SK-N-SH treated with all-trans-retinoic acid at 6 μM for 48 hours (cell line): ENCODE measurements at places on chromosomes 12 and 14.

DNA sequence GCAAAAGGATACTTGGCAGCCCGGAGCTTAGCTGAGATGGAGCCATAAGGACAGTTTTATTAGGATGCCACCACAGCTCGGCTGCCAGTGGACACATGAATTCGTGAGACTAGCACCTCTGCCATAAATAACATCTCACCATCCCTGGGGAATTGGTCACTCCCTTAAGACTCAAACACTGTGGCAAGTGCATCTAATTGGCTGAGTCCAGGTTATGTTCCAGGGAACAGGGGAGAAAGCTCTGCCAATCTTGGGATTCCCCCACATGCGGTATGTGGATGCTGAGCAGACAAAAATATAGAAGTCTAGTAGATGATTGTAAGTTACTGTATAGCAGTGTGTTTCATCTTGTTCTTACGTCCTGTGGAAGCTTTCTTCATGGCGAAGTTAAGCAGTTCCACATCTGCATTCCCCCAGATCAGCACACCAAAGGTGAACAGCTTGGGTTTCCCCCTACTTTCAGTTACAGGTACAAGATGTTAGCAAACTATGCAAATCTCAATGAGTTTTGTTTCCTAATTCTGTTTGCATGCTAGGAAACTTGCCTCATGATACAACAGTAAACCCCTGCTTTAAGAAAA lies 131.1 kb downstream of the ETV6 start:
- ATAC-seq: no peak

DNA sequence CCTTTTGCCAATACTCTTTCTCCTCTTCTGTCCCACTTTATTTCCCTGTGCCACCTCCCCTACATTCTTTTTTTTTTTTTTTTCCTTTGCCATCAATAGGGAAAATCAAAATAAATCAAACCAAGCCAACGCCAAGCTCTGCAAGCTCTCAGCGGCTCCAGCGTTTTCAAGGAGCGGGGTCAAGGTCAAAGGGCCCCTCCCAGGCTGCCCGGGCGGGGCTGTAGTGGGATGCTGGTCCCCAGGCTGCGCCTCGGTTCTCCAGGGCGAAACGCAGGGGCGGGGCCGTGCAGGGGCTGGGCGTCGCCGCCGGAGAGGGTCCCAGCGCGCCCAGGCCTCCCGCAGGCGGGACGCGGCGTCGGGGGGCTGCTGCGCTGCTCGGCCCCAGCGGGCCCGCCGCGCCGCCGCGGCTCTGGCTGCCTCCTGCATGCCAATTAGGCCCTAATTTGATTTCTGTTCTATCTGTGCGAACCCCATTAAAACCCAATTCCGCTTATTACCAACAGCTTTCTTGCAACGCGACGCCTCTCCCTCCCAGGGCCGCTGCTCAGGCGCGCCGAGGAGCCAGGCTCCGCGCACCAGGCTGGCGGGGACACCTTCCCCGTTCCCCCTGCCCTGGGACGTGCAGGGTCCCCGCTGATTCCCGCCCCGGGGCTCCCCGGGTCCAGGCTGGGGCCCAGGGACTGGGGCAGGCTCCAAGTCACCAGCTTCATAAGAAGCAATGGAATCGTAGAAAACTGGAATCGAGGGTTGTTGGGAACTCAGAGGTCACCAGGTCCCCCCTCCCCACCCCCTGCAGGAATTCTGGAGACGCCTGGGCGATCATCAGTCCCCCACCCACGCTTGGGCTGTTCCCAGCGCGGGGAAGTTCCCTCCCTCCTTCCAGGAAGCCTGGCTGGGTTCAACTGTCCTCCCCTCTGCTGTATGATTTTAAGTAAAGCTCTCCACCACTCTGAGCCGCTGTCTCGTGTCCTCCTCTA lies 50.7 kb upstream of the MAP1LC3B2 start:
- ATAC-seq: peak; percentile 19; the same call in 2 of the 3 replicates

GRCh38 chr12:43816168-43816567 lies 10.1 kb upstream of the TWF1 start:
- no peak for ATAC-seq

GRCh38 chr12:67929384-67929772 lies 59.9 kb upstream of the IFNG-AS1 start:
- no peak for ATAC-seq

GRCh38 chr14:61599942-61600341 lies 95.4 kb upstream of the HIF1A start:
- ATAC-seq: no peak

GRCh38 chr14:50792634-50793068 lies 38.3 kb downstream of the NIN start:
- no peak for ATAC-seq

- ATAC-seq: no peak
Observed at GRCh38 chr12:108757856-108758255, 26.5 kb upstream of the CORO1C start.

- ATAC-seq: no peak
Observed at GRCh38 chr14:91606851-91607250, 96.7 kb upstream of the PPP4R3A start.

GRCh38 chr14:50828721-50829488 lies 2.1 kb downstream of the NIN start:
- no peak for ATAC-seq

GRCh38 chr14:28141662-28142061 lies 624.9 kb upstream of the FOXG1 start:
- ATAC-seq: no peak

GRCh38 chr12:11580125-11580751 lies 69.2 kb upstream of the ETV6 start:
- no peak for ATAC-seq

DNA sequence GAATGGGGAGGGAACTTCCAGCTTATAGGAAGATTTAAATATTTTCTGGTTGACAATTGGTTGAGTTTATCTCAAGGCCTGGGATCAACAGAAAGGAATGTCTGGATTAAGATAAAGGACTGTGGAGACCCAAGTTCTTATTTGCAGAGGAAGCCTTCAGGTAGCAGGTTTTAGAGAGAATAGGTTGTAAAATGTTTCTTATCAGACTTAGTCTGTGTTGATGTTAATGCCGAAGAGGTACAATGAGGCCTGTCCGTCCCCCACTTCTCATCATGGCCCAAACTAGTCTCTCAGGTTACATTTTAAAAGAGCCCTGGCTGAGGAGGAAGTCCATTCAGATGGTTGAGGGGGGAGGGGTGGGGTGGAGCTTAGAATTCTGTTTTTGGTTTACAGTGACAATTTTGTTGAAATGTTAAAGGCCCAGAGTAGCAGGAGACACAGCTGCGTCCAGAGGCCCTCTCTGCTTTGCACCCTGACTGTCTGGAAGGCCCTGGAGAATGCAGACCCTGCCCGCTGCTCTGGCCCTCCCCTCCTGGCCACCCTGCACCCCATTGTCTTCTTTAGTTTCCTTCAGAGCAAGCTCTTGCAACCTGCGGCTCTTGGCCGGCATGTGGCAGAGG lies 672.5 kb upstream of the TMEM132C start:
- ATAC-seq: no peak

- peak; percentile 49 for ATAC-seq
Observed at GRCh38 chr14:23171222-23171975, 12.1 kb downstream of the SLC7A8 start.

DNA sequence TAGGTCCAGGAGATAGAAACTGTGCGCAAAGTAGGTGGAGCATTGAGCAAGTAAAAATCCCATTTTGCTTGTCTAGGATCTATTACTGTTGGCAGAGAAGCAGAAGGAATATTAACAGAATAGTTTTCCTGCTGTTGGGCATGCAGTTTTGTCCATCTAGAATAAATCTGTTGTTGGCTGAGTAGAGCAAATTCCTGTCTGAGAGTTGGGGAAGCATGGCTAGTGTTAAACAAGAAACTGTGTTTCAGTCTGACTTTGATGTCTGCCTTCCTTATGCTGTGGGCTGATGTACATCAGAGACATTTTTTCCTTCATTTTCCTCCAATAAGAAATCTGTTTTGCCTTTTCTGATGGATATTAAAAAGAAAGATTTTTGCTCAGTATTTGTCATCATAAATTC lies 98.2 kb downstream of the RAD52 start:
- peak; percentile 92 for ATAC-seq

- peak; percentile 77 for ATAC-seq
Observed at GRCh38 chr14:92986254-92987147, 63.6 kb downstream of the CHGA start.

GRCh38 chr12:14185427-14186192 lies 179.9 kb upstream of the ATF7IP start:
- peak; percentile 85 for ATAC-seq

GRCh38 chr12:12546314-12546772 lies 16.3 kb downstream of the DUSP16 start:
- no peak for ATAC-seq

- ATAC-seq: no peak
Observed at GRCh38 chr12:52838609-52839435, 4.7 kb upstream of the KRT79 start.

GRCh38 chr14:29518335-29518734 lies 409.3 kb downstream of the PRKD1 start:
- no peak for ATAC-seq

DNA sequence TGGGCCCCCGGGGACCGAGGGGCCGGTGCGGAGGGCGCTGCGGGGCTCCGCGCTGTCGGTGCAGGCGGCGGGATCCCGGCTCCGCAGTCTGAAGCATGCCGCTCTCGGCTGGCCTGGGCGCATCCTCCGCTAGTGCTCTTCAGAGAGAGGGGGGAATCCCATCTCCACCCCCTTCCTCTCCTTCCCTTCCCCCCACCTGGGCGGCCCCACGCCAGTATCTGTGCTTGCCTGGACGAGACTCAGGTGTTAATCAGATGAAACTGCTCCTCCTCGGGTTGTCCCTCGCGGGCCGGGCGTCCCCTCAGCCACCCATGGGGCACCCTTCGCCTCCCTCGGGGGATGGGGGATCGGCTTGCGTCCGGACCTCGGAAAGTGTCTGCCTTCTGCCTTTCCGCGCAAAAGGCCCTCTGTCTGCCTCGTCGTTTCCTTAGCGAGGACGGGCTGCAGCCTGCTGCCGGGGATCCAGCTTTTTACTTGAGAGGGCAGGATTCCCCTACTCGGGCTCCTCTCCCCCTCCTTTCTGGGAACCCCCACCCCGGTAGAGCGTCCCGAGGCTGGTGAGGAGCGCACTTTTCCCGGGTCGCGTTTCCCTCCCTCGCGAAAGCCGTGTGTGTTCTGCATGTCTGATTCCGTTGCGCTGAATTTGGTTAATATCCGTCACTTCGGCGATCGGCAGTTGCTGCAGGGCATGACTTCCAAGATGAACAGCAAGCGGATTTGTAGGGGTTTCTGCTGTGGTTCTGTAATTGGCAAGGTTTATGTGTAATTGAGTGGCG lies 1.1 kb downstream of the GPHN start:
- ATAC-seq: peak; percentile 14

- ATAC-seq: peak; percentile 31
Observed at GRCh38 chr12:48866052-48866711, 512 bp upstream of the RND1 start.

DNA sequence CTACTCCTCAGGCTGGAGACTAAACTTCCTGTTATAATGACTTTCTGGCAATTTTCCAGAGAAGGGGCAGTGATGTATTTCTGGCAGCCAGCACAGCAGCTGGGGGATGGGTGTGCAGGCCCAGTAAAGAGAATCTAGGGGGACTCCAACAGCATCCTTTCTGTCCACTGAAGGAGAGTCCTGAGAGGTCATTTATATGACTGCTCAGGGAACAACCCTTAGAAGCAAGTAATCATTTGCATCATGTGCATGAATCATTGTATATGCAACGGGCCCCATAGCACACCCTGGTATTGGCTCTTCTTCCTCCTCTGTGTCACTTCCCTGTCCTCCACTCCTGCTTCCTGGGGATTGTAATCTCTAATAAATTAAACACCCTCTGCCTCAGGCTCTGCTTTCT lies 493.8 kb downstream of the RPS29 start:
- ATAC-seq: no peak

GRCh38 chr12:1863823-1864222 lies 43.5 kb downstream of the LRTM2 start:
- ATAC-seq: no peak

DNA sequence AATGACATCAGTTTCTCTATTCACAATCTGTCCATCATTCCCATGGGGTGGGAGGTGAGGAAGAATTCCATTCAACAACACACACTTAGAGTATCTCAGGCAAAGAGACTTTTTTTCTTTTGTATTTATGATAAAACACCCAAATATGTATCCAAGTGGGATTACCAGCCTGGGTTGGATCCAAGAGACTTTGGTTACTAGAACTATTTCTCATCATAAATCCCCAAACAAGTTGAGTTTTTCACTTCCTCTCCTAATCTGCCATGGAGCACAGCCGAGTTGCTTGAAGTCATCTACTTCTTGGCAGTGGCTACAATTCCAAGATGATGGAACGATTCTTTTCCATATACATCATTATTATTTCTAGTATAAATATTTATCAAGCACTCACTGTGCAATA lies 209.2 kb upstream of the HMGA2 start:
- peak; percentile 22 for ATAC-seq

DNA sequence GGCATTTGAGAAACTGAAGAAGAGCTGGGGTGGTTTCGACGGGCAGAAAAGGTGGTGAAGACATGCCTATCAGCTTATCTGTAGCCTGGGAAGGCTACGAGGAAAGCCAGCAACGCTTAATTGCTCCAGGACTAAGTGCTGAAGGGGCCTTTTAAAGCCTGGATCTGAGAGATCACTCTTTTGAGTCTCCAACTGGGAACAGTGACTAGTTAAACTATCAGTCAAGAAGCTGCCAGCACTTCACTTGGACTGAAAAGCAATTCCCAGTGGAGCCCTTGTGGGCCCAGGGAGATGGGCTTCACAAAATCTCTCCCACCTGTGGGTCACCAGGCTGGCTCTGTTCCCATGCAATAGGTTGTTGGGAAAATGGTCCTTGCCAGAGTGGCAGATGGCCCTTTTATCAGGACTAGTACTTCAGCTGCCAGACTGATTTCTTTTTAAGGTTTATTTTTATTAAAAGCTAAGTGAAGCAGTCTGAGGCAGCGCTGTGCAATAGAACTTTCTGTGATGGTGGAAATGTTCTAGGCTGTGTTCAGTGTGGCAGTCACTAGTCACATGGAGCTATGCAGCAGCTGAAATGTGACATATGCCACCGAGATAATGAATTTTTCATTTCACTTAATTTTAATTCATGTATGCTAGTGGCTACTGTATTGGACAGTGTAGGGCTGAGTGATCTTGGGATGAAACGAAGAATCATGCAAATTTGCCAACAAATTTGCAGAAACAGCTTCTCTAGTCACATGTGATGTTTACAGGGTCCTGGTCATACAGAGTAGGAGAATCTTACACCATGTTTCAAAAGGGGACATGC lies 276.8 kb downstream of the PCNX1 start:
- no peak; the same call in 2 of the 3 replicates for ATAC-seq

- ATAC-seq: no peak
Observed at GRCh38 chr12:123442774-123443173, 6.3 kb upstream of the RILPL2 start.
